ENCODE measurements at places on chromosomes 1 and 21.

GRCh38 chr1:207872621-207873020 is 38.3 kb downstream of the CD34 start:
- DNase-seq, result no peak

DNA sequence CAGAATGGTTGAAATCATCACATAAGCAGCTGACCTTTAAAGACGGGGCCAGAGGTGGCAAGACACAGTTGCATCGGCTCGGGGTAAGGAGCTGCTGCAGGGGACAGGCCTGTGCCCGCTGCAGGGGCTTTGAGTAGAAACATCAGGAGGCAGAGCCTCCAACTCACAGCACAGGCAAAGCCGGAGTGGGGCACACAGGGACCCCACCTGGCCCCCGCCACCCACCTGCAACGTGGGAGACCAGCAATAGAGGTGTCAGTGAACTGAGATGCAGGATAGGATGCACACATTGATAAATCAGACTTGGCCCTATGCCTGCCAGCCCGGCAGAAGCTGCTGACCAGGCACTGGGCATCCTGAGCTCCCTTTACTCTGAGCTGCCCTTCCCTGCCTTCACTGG is 257.2 kb downstream of the NPHP4 start:
- DNase-seq, result no peak

- no peak for DNase-seq
Observed at GRCh38 chr1:248406721-248407692, 4.2 kb downstream of the OR2T1 start.

DNA sequence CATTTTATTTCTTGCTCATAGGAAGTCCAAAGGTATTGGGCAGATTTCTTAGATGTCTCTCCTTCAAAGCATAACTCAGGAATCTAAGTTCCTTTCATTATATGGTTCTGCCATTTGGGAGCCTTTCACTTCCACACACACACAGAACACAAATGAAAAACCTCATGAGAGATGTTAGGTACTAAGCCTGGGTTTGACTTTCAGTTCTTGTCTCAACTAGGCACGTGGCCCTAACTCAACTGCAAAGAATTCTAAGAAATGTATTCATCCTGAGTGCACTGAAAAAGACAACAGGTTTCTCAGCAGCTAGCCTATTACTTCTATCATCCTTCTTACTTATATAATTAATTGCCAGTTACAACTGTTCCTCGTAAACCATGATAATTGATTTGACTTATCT is 190.0 kb upstream of the SAMSN1 start:
- DNase-seq, result no peak

GRCh38 chr1:191160837-191161236 is 683.2 kb upstream of the BRINP3 start:
- no peak for DNase-seq

GRCh38 chr1:149937759-149938158 is 1.1 kb upstream of the MTMR11 start:
- DNase-seq, result no peak

DNA sequence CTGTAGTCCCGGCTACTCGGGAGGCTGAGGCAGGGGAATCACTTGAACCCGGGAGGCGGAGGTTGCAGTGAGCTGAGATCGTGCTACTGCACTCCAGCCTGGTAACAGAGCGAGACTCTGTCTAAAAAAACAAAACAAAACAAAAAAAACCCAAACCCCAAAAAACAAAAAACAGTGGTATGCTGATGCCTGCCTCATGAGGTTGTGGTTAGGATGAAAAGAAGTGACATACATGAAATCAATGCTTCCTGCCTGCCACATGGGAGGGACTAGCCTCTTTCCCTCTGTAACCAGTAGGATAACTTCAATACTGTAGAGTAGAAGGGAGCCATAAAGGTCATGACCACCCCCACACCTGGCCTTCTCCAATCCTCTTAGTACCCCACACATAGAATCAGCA is 55.2 kb downstream of the TENT5C start:
- DNase-seq, result no peak

DNA sequence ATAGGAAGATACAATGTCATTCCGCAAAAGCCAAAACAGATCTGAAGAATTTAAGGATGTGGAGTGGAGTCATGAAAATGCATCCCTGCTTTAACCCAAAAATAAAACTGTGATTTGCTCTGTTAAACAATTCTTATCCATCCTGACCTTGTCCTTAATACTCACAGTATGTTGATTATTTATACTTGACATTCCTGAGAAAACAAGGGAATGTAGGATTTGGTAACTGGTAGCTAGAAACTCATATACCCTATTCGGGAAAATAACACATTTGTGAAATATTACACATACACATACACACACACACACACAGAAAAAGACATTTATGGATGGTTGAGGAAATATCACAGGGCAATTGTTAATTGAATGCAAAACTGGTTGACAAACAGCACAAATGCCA is 80.2 kb downstream of the FMN2 start:
- no peak for DNase-seq

GRCh38 chr1:162192763-162193162 is 123.3 kb downstream of the NOS1AP start:
- no peak for DNase-seq

Data from NCI-H748 treated with DMSO at 0.1 percent for 48 hours (cell line).